ENCODE measurements at places on chromosomes 3 and 15.

GRCh38 chr3:53791317-53791716, 54.9 kb downstream of the CHDH start:
- DNase-seq: no peak

DNA sequence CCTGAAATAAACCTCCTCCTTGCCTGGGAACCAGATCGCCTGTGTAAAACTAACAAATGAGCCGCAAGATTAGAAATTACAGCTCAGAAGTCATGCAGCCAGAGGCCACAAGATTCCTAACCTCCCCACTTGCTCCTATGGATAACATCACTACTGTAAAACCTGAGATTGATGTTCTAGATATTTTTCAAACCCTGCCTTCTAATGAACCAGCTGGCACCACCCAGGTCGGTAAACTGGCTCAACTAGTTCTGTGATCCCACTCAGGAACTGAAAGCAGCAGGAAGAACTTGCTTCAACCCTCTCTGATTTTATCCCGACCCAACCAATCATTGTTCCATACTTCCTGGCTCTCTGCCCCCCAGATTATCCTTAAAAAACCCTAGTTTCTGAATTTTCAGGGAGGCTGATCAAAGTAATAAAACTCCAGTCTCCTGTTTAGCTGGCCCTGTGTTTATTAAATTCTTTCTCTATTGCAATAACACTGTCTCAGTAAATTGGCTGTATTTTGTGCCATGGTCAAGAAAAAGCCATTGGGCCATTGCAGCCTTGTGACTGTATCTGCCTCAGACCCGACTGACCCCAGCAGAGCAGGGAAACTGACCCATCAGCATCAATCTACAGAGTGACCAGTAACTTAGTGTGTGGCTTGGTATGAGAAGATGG, 98.9 kb downstream of the RPLP1 start:
- no peak for DNase-seq

DNA sequence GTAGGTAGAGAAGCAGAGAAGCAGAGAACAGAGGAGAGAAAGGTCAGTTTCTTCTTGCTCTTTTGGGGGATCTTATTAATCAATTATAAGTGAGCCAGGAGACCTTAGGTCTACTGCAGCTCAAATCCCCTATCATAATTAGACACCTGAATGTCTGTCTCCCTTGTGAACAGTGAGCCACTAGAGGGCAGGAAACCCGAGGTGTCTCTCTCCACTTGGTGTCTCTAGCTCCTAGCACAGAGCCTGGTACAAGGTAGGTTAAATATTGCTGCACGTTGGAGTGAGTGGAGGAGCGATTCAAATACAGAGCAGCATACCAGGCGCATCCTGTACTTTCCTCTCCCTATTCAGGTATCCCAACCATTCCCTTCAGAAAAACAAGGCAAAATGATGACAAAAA, 2.0 kb upstream of the ST8SIA2 start:
- peak; percentile 1 for DNase-seq

DNA sequence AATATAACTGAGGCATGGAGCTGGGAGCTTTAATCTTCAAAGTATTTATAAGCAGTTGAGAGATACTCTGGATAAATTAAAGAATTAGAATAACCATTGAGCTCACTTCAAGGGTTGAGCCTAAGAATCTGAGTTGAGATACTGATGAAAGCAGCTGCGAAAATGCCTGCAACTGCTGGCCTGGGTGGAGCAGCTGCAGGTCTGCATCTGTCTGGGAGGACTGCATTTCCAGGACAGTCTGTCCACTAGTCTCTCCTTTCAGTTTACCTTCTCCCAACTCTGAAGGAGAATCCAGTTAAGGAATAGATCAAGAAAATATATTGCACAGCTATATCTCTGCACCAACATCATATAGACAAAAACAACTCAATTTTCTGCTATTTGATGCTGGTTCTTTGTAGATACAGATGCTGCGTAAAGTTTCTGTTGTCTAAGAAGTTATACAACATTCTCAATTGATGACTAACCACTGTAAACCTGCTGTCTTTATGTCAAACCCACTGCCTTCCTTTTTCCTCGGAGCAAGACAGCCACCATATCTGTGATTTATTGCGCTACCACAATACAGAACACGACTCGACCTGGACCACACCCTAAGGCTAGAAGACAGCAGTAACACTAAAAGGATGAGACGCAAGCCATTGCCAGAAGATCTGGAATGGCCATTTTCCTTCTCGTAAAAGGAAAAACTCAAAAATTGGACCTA, 245.1 kb downstream of the MAGI1 start:
- DNase-seq: no peak

GRCh38 chr15:31353931-31354330, 27.3 kb downstream of the KLF13 start:
- peak; percentile 29 for DNase-seq

GRCh38 chr15:92889390-92890107, 10.6 kb upstream of the CHD2 start:
- no peak for DNase-seq

- no peak for DNase-seq
Observed at GRCh38 chr15:72451224-72451623, 22.9 kb upstream of the ARIH1 start.

DNA sequence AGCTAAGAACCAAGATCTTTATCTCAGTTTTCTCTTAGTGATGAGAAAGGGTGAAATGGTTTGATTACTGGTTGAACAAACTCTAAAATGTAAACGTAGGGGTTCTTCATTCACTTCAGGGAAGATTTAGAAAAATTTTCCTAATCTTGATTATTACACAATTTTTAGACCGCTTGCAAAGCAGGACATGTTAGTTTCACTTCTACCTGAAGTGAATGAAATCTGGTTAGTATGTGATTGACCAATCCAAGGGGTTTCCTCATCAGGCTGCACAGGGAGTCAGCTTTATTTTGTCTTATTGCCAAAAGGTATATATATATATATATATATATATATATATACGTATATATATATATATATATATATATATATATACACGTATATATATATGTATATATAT, 740.4 kb downstream of the TUSC7 start:
- DNase-seq: no peak

DNA sequence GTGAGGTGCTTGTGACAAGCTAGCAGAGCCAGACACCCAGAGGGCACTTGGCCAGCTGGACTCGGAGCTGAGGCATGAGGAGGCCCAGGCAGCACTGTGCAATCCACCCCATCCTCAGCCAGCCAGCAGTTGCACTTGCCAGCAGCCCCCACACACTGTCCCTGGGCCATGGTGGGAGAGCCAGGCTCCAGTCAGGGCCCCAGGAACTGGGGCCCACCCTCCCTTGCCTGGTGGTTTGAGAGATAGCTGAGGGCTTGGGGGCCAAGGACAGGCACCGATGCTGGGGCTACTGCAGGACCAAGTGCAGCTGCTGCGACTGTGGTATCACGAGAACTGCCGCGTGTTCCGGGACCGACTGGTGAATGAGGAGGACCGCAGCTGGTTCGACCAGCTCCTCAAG, 63.5 kb downstream of the DNAH1 start:
- DNase-seq: no peak

- DNase-seq: peak; percentile 77
Observed at GRCh38 chr3:127747751-127748521, 74.4 kb downstream of the MGLL start.

DNA sequence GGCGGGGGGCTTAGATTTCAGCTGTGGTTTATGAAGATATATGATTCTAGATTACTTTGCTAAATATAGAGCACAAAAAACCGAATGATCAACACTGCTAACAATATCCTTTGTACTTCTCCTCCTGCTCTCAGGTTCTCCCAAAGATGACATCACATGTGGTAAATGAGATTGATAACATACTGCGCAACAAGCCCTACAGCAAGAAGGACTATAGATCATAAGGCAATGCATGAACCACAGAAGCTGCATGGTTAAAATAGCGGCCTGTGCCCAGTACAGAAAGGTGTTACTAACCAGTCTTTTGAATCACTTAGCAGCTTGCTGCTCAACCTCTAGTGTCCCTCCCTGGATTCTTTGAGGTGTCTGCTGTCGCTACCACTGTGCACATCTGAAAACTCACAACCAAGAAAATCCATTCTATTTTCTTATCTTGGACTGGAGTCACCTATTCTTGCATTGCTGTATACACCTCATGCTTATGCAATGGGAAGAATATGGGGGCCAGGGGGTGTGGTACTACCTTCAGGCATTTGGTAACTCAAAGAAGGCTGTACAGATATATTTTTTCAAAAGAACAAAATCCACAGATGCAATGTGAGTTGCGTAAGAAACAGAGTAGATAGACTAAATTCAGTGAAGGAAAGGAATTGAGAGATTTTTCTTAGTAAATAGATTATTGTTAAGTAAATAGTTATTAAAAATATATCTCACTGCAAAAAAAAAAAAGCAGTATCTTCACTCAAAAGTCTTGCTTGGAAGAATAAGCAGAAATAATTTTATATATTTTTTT, 18.2 kb downstream of the SSR3 start:
- DNase-seq: peak; percentile 82

GRCh38 chr15:61829514-61829889, 230.7 kb downstream of the VPS13C start:
- no peak for DNase-seq

DNA sequence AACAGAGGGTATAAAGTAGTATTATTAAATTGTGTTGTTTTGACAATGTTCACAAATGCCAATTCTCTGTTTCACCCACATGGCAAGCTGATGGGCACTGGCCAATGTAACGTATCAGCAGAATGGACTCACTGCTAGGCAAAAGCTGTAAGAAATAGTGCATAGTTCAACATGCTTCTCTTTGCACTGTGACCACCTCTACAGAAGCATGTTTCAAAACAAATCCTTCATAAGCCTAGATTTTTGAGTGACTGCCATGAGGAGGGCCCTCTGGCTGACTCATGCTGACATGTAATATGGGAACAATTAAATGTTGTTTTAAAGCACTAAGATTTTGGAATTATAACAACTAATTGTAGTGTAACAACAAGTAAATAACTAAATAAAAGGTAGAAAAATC, 3.2 kb downstream of the GBE1 start:
- DNase-seq: peak; percentile 85

DNA sequence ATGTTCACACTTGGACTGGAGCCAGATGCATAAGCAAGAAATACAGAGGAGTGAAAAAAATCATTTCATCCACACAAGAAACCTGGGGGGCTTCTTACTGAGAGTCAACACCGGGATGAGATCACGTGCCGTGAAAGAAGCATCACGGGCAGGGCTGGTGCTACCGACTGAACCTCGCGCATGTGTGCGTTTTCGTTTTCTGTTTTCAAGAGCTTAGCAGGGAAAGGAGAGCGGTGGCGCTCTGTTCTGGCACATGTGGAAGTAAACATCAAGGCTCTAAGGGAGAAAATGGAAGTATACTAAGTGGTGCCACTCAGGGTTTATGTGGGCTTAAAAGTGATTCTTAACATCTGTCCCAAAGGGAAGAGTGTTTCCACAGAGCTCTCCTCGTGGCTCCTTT, 55.9 kb downstream of the VGLL4 start:
- DNase-seq: no peak

- no peak for DNase-seq
Observed at GRCh38 chr3:189902230-189903186, 218.2 kb downstream of the P3H2 start.
